ENCODE measurements at places on chromosomes 12 and 14. TPM values are rescaled to one million over a fixed set of nuclear protein-coding genes. Genes with fewer than 3 reads are reported as not detected.

PRICKLE1 gene
- total RNA-seq, result 13.7 TPM

ETNK1 gene
- total RNA-seq, result 46.1 TPM

NGB gene
- total RNA-seq, result not detected

TAS2R30 gene
- total RNA-seq, result 8.9 TPM

SLC10A1 gene
- not detected for total RNA-seq

ACRBP gene
- total RNA-seq, result 0.46 TPM

RBP5 gene
- total RNA-seq, result not detected

PTGR2 gene
- 8.3 TPM for total RNA-seq

ZDHHC22 gene
- total RNA-seq, result not detected

FOXA1 gene
- not detected for total RNA-seq

GRIP1 gene
- 3.6 TPM for total RNA-seq

DNAI7 gene
- total RNA-seq, result not detected

PYGL gene
- total RNA-seq, result 47.5 TPM

MORN3 gene
- 0.30 TPM for total RNA-seq

SIX6 gene
- total RNA-seq, result not detected

PTPN6 gene
- not detected for total RNA-seq

GLIPR1L2 gene
- total RNA-seq, result 0.30 TPM

COL2A1 gene
- total RNA-seq, result 0.18 TPM

NPFF gene
- total RNA-seq, result not detected

VWF gene
- 1.5 TPM for total RNA-seq

CLEC4E gene
- not detected for total RNA-seq

ASCL1 gene
- not detected for total RNA-seq

SPIC gene
- not detected for total RNA-seq

CKB gene
- total RNA-seq, result 5.6 TPM

INSM2 gene
- total RNA-seq, result not detected

ATP2A2 gene
- total RNA-seq, result 175 TPM

POTEG gene
- not detected for total RNA-seq

FGF6 gene
- not detected for total RNA-seq

BAZ1A gene
- 50.3 TPM for total RNA-seq

PSMA3 gene
- total RNA-seq, result 79.0 TPM

CMKLR1 gene
- total RNA-seq, result 0.28 TPM

PMCH gene
- not detected for total RNA-seq

CFAP54 gene
- 1.4 TPM for total RNA-seq

GDF3 gene
- total RNA-seq, result not detected

CCDC38 gene
- total RNA-seq, result not detected

NANOG gene
- not detected for total RNA-seq

NTN4 gene
- 2.1 TPM for total RNA-seq

VDR gene
- 8.5 TPM for total RNA-seq
